ENCODE measurements at places on chromosomes 5 and 9. TPM values are rescaled to one million over a fixed set of nuclear protein-coding genes. Genes with fewer than 3 reads are reported as not detected.

GRCh38 chr5:120472911-120473310, 8.8 kb downstream of the PRR16 start:
- DNase-seq = no peak

BNC2 gene
- 2.7 TPM for total RNA-seq

DNA sequence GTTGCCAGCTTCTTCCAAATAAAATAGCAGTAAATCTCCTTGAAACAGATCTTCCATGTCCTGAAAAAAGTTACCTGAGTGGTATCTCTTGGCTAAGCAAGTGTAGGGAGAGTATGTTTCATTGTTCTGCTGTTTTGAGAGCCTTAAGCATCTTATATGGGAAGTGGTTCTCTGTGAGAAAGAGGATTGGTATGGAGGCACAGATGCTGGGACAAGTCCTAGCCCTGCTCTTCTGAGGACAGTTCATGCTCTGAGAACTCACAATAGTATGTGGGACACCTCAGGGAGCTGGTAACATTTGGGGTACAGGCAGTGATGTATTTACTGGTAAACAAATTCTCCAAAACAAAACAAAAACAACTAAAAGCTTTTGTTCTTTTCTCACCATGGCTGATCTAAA, 2.0 kb downstream of the PPP3R2 start:
- DNase-seq = no peak

GRIN1 gene
- total RNA-seq = not detected

GRCh38 chr9:91059713-91060112, 258.1 kb downstream of the SYK start:
- DNase-seq = no peak

GRCh38 chr5:14244721-14245120, 101.6 kb downstream of the TRIO start:
- DNase-seq = no peak

- no peak for DNase-seq
Measured at GRCh38 chr5:62342476-62342837, 36.5 kb downstream of the KIF2A start.

THBS4 gene
- 0.43 TPM for total RNA-seq

All from H4 (cell line).